ENCODE measurements at places on chromosomes 1 and 21.

DNA sequence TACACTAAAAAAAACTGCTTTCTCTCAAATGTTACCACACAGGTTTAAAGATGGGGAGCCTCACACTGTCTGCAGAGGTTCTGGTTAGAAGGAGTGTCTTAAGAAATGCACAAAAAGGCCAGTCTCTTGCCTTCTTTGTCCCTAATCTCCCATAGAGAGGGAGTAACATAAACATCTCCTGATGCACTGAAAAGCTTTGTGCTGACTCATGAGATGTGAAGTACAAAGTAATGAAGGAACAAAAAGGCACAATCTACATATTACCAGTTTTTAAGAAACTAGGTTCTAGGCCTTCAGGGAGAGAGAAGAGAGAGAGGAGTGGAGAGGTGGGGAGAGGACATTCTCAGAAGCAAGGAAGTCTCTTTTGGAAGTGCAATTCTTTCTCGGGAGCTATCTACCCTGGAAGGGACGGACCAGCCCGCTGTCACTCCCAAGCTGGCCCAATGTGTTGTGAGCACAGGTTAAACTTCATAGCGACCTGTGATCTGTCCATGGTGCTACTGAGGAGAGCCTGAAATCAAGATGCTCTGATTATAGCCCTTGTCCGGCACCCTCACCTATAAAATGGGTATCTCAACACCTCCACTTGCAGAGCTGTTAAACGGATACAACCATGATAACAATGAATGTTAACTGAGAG lies 458.1 kb downstream of the DISC1 start:
- DNase-seq: peak; percentile 27

GRCh38 chr1:114149211-114149610 lies 4.5 kb downstream of the SYT6 start:
- DNase-seq: no peak

GRCh38 chr1:164265232-164265631 lies 293.8 kb upstream of the PBX1 start:
- DNase-seq: no peak

- no peak for DNase-seq
Measured at GRCh38 chr1:171019971-171020370, 70.7 kb upstream of the FMO3 start.

- no peak for DNase-seq
Measured at GRCh38 chr1:224736619-224737352, 120.7 kb downstream of the CNIH3 start.

- DNase-seq: no peak
Measured at GRCh38 chr1:159889821-159890252, 10.1 kb downstream of the CFAP45 start.

DNA sequence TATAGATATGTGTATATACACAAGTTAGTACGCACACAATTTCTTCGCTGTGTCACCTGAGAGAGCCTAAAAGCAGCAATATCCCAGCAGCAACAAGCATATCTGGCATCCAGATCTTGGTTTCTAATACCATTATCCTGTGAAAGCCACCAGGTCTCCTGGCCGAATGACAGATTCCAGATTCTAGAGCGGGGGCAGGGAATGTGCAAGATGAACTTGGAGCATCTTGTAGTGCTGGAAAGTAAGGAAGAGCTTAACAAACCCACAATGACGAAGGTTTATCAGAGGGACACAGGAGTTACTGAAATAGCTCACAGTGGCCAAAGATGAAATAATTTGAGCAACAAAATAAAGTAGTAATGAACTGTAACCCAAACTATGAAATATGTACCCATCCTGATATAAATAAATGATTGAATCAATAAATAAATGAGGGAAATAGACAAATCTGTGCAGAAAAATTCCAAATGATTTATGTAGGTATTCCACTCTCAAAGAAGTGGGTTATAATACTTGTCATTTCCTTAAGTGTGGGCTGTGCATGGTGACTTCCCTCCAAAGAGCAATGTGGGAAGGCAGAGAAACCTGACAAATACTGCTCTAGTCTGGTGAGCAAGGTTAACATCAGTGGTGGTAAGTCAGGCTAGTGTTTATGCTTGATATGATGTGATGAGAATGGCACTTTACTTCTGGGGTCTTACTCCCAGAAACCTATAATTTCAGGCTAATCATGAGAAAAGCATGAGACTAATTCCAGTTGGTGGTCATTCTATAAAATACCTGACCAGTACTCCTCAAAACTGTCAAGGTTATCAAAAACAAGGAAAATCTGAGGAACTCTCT lies 67.9 kb downstream of the LRRC8D start:
- DNase-seq: no peak

- no peak for DNase-seq
Measured at GRCh38 chr1:54396261-54396933, 9.8 kb downstream of the SSBP3 start.

- no peak for DNase-seq
Measured at GRCh38 chr1:234603221-234604204, 6.5 kb downstream of the IRF2BP2 start.

- no peak for DNase-seq
Measured at GRCh38 chr1:2858676-2859075, 57.2 kb upstream of the TTC34 start.

- DNase-seq: no peak
Measured at GRCh38 chr1:228898582-228898992, 163.3 kb downstream of the RHOU start.

- DNase-seq: no peak
Measured at GRCh38 chr1:22450351-22451021, 1.2 kb upstream of the ZBTB40 start.

DNA sequence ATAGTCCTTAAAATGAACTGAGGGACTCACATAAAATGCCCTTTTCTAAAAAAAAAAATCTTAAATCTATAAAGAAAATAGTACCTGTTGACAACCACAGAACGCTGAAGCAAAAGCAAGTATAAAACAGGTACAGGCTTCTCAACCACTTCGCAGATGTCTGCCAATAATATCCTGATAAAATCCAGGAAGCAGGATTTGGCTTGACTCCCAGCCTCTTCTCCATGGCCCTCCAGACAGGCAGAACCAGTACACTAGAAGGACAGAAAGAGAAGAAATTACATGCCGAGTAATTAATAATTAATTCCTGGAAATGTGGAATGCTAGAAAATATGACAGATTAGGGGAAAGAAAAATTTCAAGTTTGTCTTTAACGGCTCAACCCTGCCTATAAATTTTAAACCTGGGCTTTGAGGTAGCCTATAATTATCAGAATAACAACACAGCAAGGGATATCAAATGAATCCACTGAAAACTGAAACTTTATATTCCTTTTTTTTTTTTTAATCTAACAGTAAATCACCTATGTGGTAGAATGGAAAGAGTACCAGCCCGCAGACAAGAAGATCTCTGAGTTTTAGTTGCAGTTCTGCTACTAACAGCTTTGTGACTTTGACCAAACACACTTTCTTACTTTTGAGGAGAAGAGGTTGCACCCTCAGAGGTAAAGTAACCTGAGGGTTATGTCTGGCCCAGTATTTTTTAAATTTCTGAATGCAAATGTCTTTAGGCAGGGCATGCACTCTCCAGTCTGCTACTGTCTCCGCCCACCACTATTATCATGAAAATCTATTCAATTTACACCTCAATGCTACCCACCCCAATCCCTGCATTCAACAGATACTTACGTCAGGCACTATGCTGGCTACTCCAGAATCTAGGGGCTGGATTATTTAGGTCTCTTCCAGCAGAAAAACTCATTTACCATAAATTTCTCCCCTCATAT lies 2.7 kb downstream of the KIAA0319L start:
- no peak for DNase-seq

DNA sequence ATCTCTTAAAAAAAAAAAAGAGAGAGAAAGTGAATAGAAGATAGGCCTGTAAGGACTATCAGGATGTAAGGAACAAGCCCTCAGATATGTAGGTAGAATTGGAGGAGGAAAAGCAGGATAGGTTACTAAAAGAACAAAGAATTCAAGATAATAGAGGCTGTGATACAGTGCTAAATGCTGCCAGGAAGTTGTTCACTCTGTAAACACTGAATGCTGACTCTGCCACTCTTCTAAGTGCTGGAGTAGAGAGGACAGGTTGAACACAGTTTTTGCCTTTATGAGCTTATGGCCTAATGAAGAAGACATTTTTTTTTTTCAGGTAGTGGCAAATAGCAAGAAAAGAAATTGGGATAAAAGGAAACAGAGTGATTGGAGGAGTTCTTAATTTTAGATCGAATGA lies 90.6 kb upstream of the ZNF678 start:
- DNase-seq: no peak

DNA sequence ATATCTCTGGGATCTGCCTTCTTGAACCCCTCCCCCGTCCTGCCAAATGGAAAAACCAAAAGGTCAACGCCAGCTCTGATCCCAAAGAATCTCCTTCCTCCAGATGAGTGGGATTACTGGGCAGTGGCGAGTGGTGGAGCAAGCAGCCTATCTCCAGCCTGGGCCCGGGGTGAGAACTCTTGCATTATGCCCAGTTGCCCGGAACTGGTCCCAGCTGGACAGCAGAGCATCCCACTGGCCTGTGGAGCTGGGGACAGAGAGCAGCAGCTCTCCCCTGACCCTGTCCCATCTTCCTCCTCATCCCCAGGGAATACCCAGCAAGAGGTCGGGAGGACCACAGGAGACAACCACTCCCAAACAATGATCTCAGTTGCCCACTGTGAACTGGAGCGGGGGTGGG lies 130.5 kb downstream of the TMEM53 start:
- DNase-seq: no peak

DNA sequence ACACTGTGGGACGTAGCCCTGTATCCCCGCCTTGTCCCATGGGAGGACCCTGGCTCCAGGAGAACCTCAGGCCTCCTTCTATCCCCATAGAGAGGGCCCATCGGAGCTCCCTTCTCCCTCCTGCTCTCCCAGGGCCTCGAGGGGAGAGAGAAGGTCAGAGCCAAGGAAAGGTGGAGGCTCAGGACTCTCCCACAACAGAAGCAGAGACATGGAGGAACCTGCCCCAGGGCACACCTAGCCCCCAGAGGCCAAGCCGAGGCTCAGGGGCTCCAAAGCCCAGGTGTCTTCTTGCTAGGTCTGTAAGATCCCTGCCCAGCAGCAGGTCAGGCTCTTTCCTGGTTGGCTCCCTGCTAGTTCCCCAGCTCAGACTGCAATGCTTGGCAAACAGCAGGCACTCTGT lies 34.4 kb upstream of the ARF1 start:
- no peak for DNase-seq

DNA sequence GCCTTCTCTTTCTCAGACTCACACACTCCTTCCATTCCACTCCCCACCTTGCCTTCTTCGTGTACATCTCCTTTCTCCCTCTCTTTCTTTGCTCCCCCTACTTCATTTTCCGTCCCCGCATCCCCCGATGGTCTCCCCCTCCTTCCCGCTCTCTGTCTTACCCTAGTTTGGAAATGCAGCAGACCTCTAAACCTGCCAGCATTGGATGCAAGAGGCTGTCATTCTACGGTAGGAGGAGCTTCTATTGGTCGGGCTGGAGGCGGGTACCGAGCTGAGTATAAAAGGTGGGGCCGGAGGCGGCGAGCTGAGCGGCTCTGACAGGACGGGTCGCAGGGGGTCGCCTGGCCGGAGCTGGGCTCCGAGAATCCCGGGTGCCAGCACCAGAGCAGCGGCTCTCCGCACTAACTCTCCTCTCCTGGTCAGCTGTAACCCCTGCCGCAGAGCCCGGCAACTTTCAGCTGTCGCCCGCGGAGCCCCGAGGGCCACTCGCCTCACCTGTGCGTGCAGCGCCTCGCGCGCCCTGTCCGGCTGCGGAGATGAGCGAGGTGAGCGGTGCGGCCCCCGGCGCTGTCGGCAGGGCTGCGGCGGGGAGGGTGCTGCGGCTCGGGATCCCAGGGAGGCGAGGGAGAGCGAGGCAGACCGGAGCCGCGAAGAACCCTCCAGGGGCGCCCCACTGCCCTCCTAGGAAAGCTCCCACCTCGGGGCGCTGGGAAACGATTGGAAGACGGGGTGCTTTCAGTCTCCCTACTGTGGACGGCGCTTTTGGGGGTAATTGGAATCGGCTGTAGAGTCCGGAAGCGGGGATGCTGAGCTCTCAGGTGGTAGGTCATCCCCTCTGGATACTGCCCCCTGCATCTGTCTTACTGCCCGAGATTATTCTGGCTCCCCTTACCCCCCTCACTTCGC lies at the start of gene PCP4L1:
Gene PCP4L1 (plus strand): TSS at position 307 of the 906 bp plus-strand sequence. CDS start 230 bp downstream, at position 537.
- no peak for DNase-seq

GRCh38 chr1:40640314-40641076 lies 25.0 kb downstream of the RIMS3 start:
- no peak for DNase-seq

- no peak for DNase-seq
Measured at GRCh38 chr1:217493290-217493689, 137.6 kb downstream of the GPATCH2 start.

- no peak for DNase-seq
Measured at GRCh38 chr1:11822091-11822490, 16.1 kb downstream of the CLCN6 start.

GRCh38 chr1:16630661-16631247 lies 17.4 kb upstream of the NBPF1 start:
- DNase-seq: peak; percentile 9

- DNase-seq: no peak
Measured at GRCh38 chr1:201015551-201016091, 7.9 kb downstream of the KIF21B start.

DNA sequence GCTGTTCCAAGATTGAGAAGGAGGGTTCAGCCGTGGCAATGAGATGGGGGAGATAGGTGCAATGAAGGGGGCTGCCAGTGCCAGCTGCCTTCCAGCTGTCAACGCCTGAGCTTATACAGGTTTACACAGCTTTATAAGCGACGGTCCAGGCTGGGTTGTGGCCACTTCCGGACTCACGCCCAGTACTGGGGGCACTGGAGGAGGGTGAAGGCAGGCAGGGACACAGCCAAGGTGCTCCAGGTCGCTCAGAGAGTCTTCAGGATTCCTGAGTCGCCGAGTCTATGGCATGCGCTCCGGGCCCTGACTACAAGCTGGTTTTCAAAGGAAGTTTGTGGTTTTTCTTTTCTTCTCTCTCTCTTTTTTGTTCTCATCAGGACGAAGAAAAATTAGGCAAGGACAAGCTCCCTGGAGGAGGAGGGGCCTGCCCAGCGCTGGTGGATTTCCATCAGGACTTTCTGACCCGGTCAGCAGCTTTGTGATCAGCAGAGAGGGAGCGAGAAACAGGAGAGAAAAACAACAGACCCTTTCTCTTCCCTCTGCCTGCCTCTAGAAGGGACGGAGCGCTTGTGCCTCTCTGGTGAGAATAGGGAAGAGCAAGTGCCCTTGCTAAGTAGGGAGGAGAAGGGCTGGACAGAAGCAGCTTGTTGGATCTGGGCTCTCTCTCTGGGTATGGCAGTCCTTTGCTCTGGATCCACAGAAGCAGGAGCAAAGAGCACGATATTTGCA lies at the start of gene MINDY1:
Gene MINDY1 (minus strand): TSS at position 576 of the 726 bp plus-strand sequence. CDS start 4,285 bp downstream, outside the sequence.
- peak; percentile 62 for DNase-seq

GRCh38 chr1:41723786-41724185 lies 194.9 kb downstream of the HIVEP3 start:
- no peak for DNase-seq

DNA sequence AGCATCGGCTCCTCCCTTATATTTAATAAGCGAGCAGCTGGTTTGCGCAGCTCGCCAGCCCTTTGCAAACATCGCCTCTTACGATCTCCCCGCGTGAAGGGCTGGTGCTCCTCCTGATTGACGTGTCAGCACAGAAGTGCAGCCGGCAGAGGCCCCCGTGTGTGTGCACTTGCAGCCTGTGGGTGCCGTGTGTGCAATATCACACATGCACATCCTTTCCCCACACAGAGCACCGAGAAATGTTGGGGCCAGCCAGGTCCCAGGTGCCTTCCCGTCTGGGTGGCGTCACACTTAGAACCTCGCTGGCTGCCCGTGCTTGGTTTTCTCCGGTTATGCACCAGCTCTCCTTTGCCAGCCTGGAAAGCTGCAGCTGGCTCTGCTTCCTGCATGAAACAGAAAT lies 126.6 kb upstream of the AJAP1 start:
- no peak for DNase-seq

Data from DND-41 (cell line).